ENCODE measurements at places on chromosomes 5 and 9.

DNA sequence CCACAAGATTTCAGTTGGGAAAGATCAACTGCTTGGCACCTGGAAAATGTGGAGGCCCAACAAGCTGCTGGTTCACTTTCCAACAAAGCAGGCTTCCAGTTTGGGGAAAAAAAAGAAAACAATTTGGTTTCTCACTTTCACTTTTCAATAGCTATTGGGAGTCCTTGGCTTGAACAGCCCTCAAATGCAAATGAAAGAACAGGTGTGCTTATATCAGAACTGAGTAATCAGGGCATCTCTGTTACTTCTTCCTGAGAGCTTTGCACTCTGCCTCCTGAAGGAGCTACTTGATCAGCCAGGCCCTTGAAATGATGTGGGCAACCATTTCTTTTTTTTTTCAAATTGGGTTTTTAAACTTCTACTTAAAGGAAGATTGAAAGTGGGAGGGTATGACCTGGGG is 73.5 kb downstream of the MFAP3 start:
- no peak for DNase-seq

- DNase-seq, result no peak
Observed at GRCh38 chr5:141431286-141431685, 979 bp downstream of the PCDHGA12 start.

- DNase-seq, result no peak
Observed at GRCh38 chr5:119302916-119303897, 52.6 kb upstream of the TNFAIP8 start.

GRCh38 chr5:159098603-159099436 is 896 bp downstream of the EBF1 start:
- peak; percentile 55 for DNase-seq

DNA sequence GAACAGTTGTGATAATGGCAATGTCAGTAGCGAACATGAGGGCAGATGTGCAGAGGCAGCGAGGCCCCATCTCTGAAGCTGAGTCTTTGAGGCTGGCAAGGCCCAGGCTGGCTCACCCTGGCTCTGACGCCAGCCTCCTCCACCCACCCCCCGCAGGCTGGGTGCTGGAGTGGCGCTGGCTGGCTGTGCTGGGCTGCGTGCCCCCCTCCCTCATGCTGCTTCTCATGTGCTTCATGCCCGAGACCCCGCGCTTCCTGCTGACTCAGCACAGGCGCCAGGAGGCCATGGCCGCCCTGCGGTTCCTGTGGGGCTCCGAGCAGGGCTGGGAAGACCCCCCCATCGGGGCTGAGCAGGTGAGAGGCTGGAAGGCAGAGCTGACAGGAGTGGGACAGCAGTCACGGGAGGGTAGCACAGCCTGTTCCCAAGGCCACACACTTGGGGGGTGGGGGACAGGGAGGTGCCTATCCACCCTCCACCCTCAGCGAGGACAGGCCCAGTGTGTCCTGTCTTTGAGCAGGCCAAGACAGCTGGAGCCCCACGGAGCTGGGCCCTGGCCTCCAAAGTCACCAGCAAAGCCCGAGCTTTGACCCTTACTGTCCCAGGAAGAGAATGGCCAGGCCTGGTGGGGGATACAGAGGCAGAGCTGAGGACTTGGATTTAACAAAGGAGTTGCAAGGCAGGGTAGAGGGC is 5.6 kb downstream of the SLC2A8 start:
- no peak for DNase-seq

GRCh38 chr9:15738011-15738410 is 185.2 kb downstream of the CCDC171 start:
- DNase-seq, result no peak

All from WERI-Rb-1 (cell line).